ENCODE measurements at places on chromosomes 1 and 21.

- no peak for DNase-seq
Measured at GRCh38 chr1:15402809-15403450, 6.8 kb upstream of the EFHD2 start.

- no peak for DNase-seq
Measured at GRCh38 chr1:227742738-227743715, 7.8 kb downstream of the SNAP47 start.

- no peak for DNase-seq
Measured at GRCh38 chr1:12754738-12755137, 8.7 kb downstream of the CFAP107 start.

- DNase-seq: no peak
Measured at GRCh38 chr1:37701051-37701450, 8.7 kb downstream of the CDCA8 start.

DNA sequence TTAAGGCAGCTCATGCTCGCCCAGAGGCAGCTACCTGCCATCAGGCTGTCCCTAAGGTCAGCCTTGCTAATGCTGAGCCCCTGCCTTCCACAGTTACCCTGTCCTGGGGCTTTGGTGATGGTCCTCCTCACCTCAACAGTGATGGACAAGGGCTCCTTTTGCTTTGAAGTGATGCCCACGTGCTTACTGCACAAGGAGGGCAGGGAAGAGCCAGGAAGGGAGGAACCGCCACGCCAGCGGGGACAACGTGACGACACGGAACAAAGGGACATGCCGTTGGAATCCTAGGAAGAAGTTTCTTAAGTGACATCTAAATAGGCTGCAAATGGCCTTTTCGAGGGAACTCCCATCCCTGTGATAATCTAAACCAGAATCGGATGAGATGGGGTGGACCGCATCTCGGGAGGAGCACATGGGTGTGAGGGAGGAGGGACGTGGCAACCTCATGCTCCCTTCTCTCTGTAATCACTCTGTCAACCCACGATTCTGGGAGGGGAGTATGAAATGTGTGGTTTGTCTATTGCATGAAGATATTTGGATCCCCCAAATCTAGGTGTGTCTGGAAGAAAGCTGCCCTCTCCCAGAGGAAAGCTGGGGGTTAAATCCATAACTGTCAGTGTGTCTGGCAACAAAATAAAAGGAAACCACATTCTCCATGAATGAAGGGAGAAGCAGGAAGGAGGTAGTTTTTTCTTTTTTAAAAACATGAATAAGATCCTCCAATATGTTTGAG lies 110.9 kb upstream of the IRF2BP2 start:
- DNase-seq: no peak

DNA sequence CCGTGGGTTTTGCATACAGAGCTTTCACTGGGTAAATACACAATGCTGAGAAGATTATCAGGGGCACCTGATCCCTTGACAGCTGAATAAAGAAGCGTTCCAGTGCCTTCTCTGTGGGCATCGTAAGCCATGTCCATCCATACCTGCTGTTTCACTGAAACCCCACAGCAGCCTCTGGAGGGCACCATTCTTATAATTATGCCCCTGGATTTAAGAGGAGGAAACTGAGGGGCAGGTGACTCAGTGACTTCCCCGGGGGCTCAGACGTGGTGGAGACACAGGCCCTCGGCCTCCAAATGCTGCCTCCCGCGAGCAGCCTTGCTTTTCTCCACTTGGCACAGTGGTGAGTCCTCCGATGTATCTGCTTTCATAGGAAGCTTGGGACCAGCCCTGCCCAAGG lies 56.7 kb downstream of the B3GALT5 start:
- DNase-seq: no peak

DNA sequence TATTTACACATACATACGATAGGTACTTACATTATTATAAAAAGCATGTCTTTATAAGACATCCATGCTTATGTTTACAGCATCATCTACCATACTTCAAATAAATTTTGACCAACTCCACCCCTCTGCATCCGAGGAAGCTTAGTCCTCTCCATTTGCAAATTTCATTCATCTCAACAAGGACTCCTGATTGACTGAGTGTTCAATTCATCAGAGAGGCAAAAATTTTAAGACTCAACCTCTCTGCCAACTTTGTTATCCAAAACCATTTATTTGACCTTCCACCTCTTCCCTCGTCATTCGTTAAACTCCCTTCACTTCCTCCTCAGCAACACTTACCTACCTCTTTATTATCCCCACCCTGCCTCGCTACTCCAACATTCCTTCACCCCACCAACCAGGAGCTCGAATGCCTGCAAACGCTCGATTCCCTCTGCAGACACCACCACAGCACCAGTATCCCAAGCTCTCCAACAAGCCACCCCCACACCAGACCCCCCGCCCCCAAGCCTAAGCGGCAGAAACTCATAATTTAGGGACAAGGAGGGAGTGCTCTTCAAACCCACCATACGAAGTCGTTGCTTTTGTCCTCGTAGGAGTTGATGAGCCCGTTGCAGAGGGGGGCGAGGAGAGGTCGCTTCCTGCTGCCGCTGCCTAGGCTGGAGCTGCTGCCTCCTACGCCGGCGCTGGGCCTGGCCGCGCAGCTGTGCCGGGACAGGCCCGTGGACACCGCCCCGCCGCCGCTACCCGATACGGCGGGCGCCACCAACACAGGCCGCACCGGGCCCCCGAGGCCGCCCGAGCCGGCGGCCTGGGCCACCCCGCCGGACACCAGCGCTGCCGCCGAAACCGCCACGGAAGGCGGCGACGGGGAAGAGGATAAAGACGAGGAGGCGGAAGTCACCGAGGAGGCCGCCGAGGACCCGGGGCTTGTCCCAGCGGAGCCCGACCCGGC lies 803 bp downstream of the COP1 start:
- DNase-seq: no peak

DNA sequence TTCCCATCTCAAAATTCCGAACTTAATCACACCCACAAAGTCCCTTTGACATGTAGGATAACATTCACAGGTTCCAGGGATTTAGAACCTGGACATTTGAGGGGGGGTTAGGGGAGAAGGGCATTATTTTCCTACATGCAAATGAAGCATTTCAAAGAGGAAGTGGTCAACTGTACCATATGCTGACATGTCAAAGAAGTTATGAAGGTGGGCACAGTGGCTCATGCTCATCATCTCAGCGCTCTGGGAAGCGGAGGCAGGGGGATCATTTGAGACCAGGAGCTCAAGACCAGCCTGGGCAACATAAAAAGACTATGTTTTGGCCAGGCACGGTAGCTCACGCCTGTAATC lies 35.7 kb downstream of the PTP4A2 start:
- DNase-seq: no peak

DNA sequence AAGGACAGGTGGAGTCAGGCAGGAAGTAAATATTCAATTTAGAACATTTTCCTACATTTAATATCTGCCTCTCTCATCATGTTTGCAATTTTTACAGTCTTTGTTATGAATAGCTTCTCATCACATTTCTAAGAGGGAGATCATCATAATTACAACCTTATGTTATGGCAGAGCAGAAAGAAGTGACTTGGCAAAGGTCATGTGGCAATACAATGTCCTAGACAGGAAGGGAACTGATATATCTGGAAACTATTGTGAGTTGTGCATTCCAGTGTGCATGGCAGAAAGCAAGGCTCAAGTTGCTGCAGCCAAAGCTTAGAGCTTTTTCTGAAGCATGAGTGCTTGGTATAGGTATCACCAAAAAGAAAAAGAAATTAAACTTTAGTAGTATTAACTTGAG lies 43.8 kb upstream of the PRRX1 start:
- no peak for DNase-seq

GRCh38 chr1:45355683-45356082 lies 15.4 kb upstream of the MUTYH start:
- no peak for DNase-seq

GRCh38 chr1:109882288-109883245 lies 28.1 kb upstream of the CSF1 start:
- no peak for DNase-seq

GRCh38 chr1:235070819-235071218 lies 57.8 kb downstream of the TOMM20 start:
- no peak for DNase-seq

DNA sequence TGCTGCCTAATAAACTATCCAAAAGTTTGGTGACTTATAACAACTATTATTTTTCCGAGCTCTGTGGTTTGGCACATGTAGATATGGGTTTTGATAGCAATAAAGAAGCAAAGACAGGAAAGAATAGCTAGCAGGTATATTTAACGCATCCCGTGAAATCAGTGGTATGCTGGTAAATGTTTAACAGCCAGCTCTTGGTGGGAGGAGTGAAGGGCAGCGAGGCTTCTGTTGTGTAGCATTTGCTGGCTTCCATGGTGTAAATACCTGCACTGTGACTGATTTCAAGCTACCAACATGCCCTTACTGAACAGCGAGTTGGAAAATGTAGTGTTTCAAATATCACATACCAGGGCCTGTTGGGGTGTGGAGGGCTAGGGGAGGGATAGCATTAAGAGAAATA lies 291.0 kb downstream of the PRDM2 start:
- DNase-seq: no peak

Measured in iPS DF 19.7 (cell line).